ENCODE measurements at places on chromosomes 3 and 15.

GRCh38 chr15:86255247-86255646, 175.6 kb downstream of the AGBL1 start:
- DNase-seq = no peak

DNA sequence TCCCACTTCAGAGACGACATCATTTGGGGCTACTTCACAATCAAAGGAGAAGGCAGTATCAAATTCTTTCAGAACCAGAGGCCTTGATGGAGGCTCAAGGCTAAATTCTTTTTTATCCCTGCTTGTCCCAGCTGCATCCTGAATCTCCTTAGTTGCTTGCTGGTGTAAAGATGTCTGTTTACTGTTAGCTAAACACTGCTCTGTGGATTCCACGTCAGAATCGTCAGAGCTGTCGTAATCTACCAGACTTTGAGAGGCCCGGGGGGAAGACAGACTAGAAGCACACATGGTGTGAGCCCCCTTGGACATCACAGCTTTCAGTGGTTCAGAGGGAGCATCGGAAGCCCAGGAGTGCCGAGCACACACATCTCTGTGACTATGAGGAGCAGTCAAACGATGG, 32.6 kb downstream of the LINS1 start:
- no peak for DNase-seq

GRCh38 chr3:39378957-39379777, 4.0 kb upstream of the SLC25A38 start:
- no peak for DNase-seq

- peak; percentile 58 for DNase-seq
Measured at GRCh38 chr3:105938101-105938500, 69.3 kb upstream of the CBLB start.

- DNase-seq = no peak
Measured at GRCh38 chr3:13556207-13556606, 7.3 kb downstream of the FBLN2 start.

DNA sequence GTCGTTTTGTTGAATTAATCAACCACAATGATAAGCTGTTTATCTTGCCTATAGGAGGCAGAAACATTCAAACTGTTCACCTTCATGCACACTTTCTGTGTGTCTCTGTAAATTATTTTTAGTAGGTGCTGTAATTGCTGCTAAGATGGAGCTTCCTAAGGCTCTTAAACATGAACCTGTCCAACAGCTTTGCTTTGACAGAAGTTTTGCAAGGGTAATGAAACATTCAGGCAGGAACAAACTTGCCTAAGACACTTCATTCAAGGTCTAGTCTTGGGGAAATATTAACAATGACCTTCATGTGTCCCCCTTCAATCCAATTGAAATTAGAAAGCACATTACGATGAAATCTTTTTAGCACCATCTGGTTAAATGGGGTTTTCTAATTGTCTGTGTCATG, 156.1 kb downstream of the DIPK2A start:
- DNase-seq = no peak

- DNase-seq = peak; percentile 83
Measured at GRCh38 chr15:81160312-81161159, 26.5 kb downstream of the CFAP161 start.

DNA sequence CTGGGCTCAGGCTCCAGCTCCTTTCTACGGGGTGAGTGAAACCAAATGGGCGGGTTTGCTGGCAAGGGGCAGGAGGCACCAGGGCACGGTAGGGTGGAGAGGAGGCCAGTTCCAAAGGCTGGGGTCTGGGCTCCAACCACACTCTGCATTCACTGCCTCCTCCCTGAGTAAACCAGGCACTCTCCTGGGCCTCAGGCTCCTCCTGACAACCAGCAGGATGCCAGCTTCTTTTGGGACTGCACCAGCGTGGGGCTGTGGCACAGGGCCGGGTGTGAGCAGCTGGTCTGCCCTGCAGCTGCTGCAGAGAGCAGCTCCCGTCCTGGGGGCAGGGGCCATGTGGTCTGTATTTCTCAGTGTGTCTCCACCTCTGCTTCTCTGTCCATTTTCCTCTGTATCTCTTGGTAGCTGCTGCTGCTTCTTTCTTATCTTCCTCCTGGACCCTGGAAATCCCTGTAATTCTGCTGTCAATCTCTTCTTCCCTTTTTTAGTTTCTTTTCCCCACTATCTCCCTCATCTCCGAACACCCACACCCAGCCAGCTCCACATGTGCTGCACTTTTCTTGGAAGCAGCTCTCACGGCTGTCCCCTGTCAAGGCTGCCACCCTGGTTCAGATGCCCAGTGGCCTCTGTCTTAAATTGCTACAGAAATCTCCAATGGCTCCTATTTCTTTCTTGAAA, 54.9 kb upstream of the TBC1D21 start:
- no peak for DNase-seq

DNA sequence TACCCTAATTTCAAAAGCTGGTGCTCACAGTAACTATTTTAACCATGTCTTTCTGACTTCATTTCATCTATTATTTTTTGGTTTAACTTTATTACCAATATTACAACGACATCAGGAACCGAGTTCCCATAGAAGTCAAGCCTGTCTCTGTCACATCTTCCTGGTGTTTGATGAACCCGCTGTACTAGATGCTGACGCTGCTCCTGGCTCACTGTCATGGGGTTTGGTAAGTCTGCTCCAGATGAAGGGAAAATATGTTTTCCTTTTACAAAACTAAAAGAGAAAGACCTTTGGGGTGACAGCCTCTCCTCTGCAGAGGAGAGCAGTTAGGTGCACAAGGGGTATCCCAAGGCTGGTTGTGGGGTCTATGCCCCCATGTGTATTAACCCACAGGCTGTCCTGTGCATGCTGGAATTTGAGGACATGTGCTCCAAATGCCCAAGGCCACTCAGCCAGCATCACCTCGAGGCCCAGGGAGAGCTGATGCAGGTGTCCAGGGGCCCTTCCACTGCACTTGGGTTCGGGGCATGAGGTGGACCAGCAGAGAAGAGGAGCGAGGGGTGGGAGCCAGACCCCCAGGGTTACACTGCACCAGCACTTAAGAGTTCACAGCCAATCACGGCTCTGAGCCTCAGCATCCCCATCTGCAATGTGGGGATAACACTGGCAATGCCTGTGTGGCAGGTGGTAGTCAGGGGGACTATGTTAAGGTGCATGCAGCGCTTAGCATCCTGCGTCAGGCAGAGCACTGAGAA, 62.2 kb downstream of the ATP10A start:
- DNase-seq = no peak

Data from GM03348 (cell line).